Mesothelial cell of epicardium (in vitro differentiated cells): ENCODE measurements at places on chromosomes 5 and 9. TPM values are rescaled to one million over a fixed set of nuclear protein-coding genes. Genes with fewer than 3 reads are reported as not detected.

GRCh38 chr5:103178167-103178566, 58.1 kb downstream of the PPIP5K2 start:
- H3K4me3 ChIP-seq, result no peak overlapping the region
- H3K27ac ChIP-seq, result no peak overlapping the region
- H3K4me1 ChIP-seq, result no peaks in the 10 kb centered on the region
- DNase-seq, result no peak
- H3K27me3 ChIP-seq, result no peaks in the 10 kb centered on the region
- H3K36me3 ChIP-seq, result peaks cover 22% of the 10 kb centered on the region

The ZNF462 gene
- total RNA-seq, result 139 to 154 TPM (median 140 TPM) in 3 replicates

The CTXN3 gene
- not detected in 3 replicates for total RNA-seq

GRCh38 chr9:87569518-87569917, 71.9 kb downstream of the DAPK1 start:
- H3K4me3 ChIP-seq, result no peak overlapping the region
- DNase-seq, result no peak
- peaks cover 79% of the 10 kb centered on the region for H3K4me1 ChIP-seq

DNA sequence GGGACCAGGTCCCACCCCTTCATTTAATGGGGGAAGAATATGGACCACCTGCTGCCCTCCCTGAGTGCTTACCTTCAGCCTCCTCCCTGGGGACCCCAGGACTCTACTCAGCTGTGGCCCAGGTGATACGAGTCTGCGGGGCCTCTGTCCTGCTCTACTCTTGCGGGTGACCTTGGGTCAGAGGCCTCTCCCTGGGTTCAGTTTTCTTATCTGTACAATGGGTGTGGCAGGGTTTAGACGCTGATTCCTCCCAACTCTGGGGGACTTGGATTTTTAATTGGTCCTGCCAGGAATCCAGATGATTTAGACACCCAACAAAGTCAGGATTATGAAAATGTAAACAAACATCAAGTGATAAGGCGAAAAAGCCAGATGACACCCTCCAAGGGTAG, 25.0 kb downstream of the FAM163B start:
- peak overlapping the region; percentile 56 for H3K27ac ChIP-seq
- no peaks in the 10 kb centered on the region for H3K36me3 ChIP-seq
- H3K27me3 ChIP-seq, result peaks cover 3% of the 10 kb centered on the region
- H3K4me1 ChIP-seq, result peaks cover 42% of the 10 kb centered on the region

- peaks cover 23% of the 10 kb centered on the region for H3K4me1 ChIP-seq
- DNase-seq, result no peak
- H3K27ac ChIP-seq, result no peak overlapping the region
- no peaks in the 10 kb centered on the region for H3K27me3 ChIP-seq
- no peak overlapping the region for H3K4me3 ChIP-seq
Observed at GRCh38 chr9:2055203-2055658, 40.1 kb downstream of the SMARCA2 start.

DNA sequence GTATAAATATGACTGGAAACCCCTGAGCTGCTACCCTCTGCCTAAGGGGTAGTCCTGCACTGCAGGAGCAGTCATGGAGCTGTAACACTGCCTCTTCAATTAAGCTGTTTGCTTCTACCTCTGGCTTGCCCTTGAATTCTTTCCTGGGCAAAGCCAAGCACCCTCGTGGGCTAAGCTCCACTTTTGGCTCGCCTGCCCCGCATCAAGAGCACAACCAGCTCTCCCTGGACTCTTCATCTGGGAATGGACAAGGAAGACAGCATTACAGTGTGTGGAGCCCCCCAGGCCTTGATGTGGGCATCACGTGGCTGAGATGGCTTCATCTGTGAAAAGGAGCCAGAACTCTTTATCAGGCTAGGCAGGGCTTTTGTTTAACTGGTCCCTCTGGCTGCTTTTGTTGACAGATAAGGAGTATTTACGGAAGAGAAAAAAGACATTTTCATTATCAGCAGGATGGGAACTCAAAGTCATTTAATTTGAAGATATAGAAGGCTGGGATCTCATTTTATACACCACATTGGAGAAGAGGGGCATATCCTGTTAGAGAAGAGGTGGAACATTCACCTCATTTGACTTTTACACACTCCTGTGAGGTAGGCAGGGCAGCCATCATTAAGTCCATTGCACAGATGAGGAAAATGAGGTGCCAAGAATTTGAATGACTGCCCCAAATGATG, 137.8 kb downstream of the SEMA6A start:
- no peak overlapping the region for H3K4me3 ChIP-seq
- peaks cover 4% of the 10 kb centered on the region for H3K36me3 ChIP-seq
- no peaks in the 10 kb centered on the region for H3K27me3 ChIP-seq
- no peak overlapping the region for H3K27ac ChIP-seq
- DNase-seq, result no peak
- H3K4me1 ChIP-seq, result peaks cover 21% of the 10 kb centered on the region

The PHF24 gene
- total RNA-seq, result 0.62 to 0.99 TPM (median 0.83 TPM) in 3 replicates

The SLC6A18 gene
- not detected in 3 replicates for total RNA-seq

DNA sequence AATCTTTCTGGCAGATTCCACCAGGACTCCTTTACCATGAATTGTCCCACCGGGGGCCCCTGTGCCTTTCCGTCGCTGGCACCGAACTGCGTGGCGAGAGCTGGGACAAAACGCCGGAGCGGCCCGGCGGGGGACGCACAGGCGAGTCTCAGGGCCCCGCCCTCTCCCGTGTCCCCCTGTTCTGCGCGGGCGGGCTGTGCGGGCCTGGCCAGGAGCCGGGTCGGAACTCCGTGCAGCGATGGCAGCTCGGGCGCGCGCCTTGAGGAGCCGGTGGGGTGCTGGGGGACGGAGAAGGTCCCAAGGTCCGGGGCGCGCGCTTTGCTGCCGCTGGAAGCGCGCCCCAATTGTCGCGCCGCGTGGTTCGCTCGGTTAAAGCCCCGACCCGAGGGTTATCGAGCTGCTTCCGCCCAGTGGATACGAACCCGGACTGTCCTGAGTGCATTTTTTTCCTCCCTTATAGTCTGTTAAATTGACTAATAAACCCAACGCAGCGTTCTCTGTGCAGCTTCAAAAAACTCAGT, 125.3 kb downstream of the TMEM174 start:
- no peaks in the 10 kb centered on the region for H3K36me3 ChIP-seq
- H3K4me1 ChIP-seq, result peaks cover 31% of the 10 kb centered on the region
- DNase-seq, result no peak
- H3K27ac ChIP-seq, result no peak overlapping the region
- H3K4me3 ChIP-seq, result peak overlapping the region; percentile 35

- peaks cover 10% of the 10 kb centered on the region for H3K36me3 ChIP-seq
- no peak overlapping the region for H3K27ac ChIP-seq
- H3K4me3 ChIP-seq, result no peak overlapping the region
- H3K27me3 ChIP-seq, result no peaks in the 10 kb centered on the region
- no peak for DNase-seq
Observed at GRCh38 chr5:139435676-139436075, 3.6 kb downstream of the DNAJC18 start.

The C1QTNF2 gene
- 1.3 to 1.8 TPM (median 1.4 TPM) in 3 replicates for total RNA-seq

The BTNL8 gene
- not detected in 3 replicates for total RNA-seq

DNA sequence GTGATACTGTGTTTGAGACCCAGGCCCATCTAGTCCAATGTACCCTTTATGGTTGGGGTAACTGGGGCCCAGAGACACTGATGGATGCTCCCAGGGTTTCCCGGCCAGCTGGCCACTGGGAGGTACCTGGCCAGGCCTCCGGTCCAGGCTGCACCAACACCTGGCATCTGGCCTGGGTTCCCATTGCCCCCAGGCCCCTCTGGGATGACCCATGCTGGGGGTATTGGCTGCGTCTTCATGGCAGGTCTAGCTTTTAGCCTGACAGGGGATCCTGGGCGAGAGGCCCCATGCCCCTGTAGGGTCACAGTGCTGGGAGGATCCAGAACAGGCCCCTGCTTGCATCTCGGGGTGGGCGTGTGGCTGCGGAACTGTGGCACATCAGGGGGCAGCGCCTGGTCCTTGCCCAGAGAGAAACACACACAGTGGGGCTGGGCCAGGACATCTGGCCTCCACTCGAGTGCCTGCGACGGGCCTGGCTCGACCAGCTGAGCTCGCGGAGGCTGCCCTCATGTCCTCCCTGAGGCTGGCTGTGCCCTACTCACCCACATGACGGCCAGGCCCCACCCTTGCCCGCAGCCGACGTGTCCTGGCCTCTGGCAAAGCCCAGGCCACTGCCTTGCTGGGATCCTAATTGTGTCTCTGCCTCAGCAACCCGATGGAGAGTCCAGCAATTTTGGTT, 21.5 kb upstream of the COL5A1 start:
- peaks cover 22% of the 10 kb centered on the region for H3K4me1 ChIP-seq
- H3K27me3 ChIP-seq, result no peaks in the 10 kb centered on the region
- peak; percentile 36 for DNase-seq
- H3K27ac ChIP-seq, result no peak overlapping the region
- H3K36me3 ChIP-seq, result no peaks in the 10 kb centered on the region

GRCh38 chr9:84381508-84381907, 41.0 kb upstream of the SLC28A3 start:
- H3K27me3 ChIP-seq, result no peaks in the 10 kb centered on the region
- peaks cover 13% of the 10 kb centered on the region for H3K4me1 ChIP-seq
- no peak overlapping the region for H3K4me3 ChIP-seq
- no peak overlapping the region for H3K27ac ChIP-seq

DNA sequence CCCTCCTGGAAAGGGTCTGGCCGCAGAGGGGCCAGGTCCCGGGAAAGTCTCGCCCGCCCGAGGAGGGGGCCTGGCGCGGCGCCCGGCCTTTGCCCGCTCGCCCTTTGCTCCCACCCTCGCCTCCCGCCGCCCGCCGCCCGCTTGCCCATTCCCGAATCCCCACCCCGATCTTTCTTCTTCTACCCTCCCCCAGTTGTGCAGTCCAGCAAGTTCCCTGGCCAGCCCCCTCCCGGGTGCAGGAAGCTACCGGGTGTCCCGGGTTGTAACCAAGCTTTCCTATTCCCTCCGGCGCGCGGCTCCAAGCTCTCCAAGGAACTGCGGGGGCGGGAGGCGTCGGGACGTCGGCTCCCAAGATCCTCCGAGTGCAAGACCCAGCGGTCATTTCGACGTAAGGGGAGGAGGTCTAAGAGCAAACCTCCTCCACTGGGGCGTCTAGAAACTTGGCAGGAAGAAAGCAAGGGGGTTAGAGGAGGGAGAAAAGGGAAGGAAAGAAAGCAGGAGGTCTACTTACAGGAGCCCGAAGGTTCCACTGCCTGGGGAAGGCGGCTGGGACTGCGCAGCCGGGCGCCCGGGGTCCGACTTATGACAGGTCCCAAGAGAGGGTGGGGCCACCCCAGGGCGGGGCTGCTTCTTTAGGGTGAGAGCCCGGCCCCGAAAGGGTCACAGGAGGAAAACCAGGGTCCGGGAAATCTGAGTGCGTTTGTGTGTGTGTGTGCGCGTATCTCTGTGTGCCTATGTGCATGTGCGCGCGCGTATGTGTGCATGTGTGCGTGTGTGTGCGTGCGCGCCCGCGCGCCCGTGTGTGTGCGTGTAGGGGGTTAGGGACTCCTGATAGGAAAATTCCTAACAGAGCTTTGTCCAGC, at the start of gene PTGR1:
Gene PTGR1 (minus strand): TSS at position 556 of the 863 bp plus-strand sequence. CDS start 2,225 bp downstream, outside the sequence.
- H3K4me3 ChIP-seq, result peak within 1 kb of the TSS; percentile 96
- H3K4me1 ChIP-seq, result peaks cover 13% of the 10 kb centered on the region
- peak within 1 kb of the TSS; percentile 97 for H3K27ac ChIP-seq

- DNase-seq, result no peak
- no peak overlapping the region for H3K4me3 ChIP-seq
- peaks cover 23% of the 10 kb centered on the region for H3K27me3 ChIP-seq
- peaks cover 23% of the 10 kb centered on the region for H3K4me1 ChIP-seq
Observed at GRCh38 chr5:160435532-160435931, 13.9 kb downstream of the PTTG1 start.

- H3K4me3 ChIP-seq, result peak overlapping the region; percentile 98
- peaks cover 6% of the 10 kb centered on the region for H3K36me3 ChIP-seq
- no peaks in the 10 kb centered on the region for H3K27me3 ChIP-seq
Observed at GRCh38 chr5:176535101-176535663, 2.0 kb downstream of the RNF44 start.

DNA sequence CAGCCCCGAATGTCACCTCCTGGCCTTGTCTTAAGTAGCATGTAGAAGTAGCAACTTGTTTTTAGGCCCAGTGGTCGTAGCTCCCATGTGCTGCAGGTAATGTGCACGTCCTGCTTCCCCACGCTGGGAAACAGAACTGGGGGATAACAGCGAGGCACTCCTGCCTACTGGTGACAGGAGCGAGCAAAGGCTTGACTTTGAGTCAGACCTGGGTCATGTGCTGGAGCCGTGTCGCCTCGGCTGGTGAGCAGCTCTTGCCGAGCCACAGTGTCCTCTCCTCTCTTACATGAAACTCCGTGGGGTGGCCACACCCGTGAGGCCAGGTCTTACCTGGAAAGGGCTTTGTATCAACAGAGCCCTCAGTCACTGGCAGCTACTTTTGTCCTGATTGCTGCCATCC, 17.5 kb upstream of the POMT1 start:
- no peak overlapping the region for H3K27ac ChIP-seq
- H3K4me3 ChIP-seq, result no peak overlapping the region
- H3K4me1 ChIP-seq, result peaks cover 11% of the 10 kb centered on the region
- H3K36me3 ChIP-seq, result peaks cover 50% of the 10 kb centered on the region
- DNase-seq, result no peak
- H3K27me3 ChIP-seq, result no peaks in the 10 kb centered on the region

DNA sequence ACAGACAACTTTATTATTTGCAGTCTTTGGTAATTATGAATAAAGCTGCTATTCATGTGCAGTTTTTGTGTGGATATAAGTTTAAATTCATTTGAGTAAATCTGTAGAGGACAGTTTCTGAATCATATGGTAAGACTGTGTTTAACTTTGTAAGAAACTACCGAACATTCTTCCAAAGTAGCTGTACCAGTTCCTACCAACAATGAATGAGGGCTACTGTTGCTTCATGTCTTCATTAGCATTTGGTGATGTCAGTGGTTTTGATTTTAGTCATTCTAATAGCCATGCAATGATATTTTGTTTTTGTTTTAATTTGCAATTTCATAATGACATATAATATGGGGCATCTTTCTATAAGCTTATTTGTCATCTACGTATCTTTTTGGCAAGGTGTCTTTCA, 501.3 kb upstream of the RORB start:
- H3K4me1 ChIP-seq, result no peaks in the 10 kb centered on the region
- H3K4me3 ChIP-seq, result no peak overlapping the region
- H3K27me3 ChIP-seq, result no peaks in the 10 kb centered on the region
- no peaks in the 10 kb centered on the region for H3K36me3 ChIP-seq

The INSL6 gene
- total RNA-seq, result not detected in 3 replicates
